Fibroblast of skin of abdomen (primary cell): ENCODE measurements at places on chromosomes 5 and 9.

GRCh38 chr5:54820346-54821134, 164.9 kb downstream of the ESM1 start:
- peak; percentile 55 for DNase-seq

DNA sequence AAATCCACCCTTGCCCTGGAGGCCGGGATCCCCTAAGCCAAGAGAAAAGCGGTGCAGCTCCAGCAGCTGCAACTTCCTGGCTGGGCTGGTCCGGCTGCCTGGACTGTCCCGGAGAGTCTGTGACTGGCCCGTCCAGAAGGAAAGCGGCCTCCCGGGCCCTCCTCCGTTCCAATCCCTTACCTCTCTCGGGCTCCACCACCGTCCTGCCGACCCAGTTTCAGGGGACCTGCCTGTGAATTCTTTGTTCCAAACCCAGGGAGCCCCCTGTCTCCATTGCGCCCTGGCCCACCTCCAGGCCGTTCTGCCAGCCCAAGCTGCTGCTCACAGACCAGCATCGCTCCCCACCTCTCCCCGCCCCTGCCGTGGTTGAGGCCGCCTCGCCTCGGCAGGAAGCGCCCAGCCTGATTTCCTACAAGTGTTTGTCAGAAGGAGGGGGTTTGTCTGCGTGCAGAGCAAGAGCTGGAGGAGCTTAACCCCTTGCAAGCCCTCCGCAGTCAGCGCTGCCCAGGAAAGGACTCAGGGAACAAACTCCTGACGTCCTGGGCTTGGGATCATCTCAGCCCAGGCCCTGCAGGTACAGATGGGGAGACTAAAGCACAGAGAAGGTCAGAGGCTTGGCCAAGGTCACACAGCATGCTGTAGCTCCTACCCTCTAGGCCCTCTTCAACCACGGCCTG, at the start of gene AKNA:
TSS of gene AKNA (minus strand) at position 303 of the 677 bp plus-strand sequence. CDS start 6,649 bp downstream, outside the sequence.
- peak; percentile 78 for DNase-seq

DNA sequence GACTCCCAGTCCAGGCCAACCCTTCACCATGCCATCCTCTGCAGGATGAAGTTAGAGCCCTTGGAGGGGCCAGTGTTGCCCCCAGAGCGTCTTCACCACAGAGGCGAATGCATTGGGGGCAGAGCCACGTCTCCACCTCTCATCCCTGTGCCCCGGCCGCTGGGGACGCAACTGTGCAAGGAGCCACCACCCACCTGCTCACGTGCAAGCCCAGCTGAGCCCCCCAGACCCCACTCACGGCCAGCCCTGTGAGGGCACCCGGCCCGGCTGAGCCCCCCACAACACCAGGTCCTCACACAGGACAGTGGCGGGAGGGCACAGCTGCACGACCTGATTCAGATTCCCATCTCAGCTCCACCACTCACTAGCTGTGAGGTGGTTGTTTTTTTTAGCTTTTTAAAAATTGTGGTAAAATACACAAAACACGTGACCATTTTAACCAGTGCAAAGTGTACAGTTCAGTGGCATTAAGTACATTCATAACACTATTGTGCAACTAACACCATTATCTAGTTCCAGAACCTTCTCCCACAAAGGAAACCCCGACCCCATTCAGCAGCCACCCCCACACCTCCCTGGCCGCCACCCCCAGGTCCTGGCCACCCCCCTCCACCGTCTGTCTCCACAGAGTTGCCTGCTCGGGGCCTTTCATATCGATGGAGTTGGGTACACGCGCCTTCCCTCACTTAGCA, 33.5 kb upstream of the UBAC1 start:
- DNase-seq = no peak

DNA sequence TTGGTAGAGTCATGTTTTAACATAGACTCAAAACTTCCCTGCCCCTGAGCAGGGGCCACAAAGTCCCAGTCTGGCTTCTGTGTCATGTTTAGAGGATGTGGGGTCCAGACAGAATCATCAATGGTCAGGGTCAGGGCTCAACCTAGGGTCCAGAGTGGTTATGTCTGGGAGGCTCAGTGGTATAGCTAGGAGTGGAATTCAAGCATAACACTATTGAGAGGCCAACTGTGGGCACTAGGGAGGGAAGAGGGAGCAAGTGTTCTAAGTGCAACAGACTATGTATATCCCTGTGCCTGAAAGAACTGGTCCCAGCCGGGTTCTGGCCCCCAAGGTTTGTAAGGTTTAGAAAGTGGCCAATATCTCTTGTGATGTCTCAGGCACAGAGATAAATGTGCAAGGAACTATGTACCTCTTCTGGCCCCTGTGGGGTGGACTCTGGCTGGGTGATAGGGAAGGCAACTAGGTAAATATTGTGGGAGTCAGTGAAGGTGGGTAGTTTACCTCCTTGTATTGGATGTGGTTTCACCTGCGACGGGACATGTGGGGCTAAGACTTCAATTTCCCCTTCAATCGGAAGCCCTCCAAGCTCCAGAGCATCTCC, 14.0 kb downstream of the MYORG start:
- DNase-seq = no peak

GRCh38 chr5:155827949-155828348, 499.0 kb upstream of the SGCD start:
- no peak for DNase-seq

- no peak for DNase-seq
Observed at GRCh38 chr9:36840898-36841536, 193.1 kb downstream of the PAX5 start.
